T-helper 17 cell (primary cell): ENCODE measurements at places on chromosomes 16 and 17. TPM values are rescaled to one million over a fixed set of nuclear protein-coding genes. Genes with fewer than 3 reads are reported as not detected.

Gene GLIS2
- 0.29 TPM for total RNA-seq

Gene PRSS27
- total RNA-seq = 1.4 TPM

Gene NOS2
- total RNA-seq = 0.07 TPM

Gene HBQ1
- total RNA-seq = not detected

Gene MT1G
- total RNA-seq = not detected

Gene MYO15A
- total RNA-seq = 0.65 TPM

Gene LRRC37A
- 11.4 TPM for total RNA-seq

Gene PRR15L
- total RNA-seq = not detected

Gene C16orf86
- total RNA-seq = 5.1 TPM
